ENCODE measurements at places on chromosomes 12 and 14. TPM values are rescaled to one million over a fixed set of nuclear protein-coding genes. Genes with fewer than 3 reads are reported as not detected.

KRT4 gene
- polyA plus RNA-seq, result 0.35 TPM

APOF gene
- polyA plus RNA-seq, result 0.11 TPM

- no peak for DNase-seq
Measured at GRCh38 chr14:103518422-103519042, 4.1 kb downstream of the CKB start.

C12orf75 gene
- 88.2 TPM for polyA plus RNA-seq

DNA sequence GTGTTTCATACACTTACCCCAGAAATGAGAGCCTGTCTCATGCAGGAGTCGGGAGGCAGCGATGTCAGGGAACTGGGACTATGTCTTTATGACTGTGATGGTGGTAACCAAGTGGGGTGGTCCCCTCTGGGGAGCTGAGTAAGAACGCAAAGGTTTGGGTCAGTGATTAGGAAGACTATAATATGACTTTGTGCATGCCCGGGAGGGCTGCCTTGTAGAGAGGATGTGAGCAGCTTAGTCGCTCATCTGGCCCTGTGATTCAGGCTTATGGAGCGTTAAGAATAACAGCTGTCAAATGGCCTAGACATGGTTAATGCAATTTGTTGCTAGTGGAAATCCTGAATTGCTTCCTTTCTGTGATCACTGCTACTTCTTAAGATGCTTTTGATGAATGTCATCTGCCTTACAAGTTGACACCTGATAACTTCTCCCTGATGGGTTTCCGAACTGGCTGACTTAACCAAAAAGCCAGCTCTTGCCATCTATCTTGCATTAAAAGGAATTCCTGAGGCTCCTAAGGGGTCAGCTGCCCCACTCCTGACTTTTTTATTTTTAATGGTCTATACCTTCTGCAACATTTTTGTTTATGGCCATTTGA, 35.4 kb upstream of the AACS start:
- DNase-seq, result no peak

DNA sequence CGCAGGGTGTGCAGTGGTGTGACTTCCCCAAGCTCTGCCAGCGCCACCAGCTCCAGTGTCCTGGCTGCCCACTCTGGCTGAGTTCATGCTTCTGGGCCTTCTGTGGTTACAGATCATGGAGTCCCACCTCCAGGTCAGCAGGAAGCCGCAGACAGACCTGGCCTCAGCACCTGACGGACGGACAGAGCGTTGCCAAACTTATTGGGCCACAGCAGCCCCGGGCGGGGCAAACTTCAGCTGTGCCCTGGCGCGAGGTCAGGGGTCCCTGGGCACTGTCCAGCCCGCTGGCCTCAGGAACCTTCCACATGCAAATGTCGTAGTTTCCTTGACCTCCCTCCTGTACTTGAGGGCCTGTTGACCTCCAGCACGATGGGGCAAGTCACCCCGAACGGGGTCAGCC, 11.2 kb downstream of the GPR132 start:
- DNase-seq, result no peak

- DNase-seq, result no peak
Measured at GRCh38 chr12:115813256-115813655, 464.2 kb downstream of the MED13L start.

NAA30 gene
- polyA plus RNA-seq, result 30.9 TPM

- DNase-seq, result no peak
Measured at GRCh38 chr14:72128629-72129028, 196.4 kb downstream of the RGS6 start.

DNA sequence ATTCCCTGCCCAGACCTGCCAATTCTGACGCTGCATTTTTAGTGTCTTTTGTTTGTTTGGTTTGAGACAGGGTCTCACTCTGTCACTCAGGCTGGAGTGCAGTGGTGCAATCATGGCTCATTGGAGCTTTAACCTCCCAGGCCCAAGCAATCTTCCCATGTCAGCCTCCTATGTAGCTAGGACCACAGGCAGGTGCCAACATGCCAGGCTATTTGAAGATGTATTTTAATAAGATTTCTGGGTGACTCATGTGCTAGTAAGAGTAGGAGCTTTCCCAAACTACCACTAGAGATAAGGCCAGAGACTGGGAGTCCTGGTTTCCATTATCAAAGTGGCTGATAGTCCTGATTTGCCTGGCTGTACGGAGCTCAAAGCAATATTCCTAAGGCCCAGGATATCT, 693.3 kb downstream of the MED13L start:
- DNase-seq, result no peak

DNA sequence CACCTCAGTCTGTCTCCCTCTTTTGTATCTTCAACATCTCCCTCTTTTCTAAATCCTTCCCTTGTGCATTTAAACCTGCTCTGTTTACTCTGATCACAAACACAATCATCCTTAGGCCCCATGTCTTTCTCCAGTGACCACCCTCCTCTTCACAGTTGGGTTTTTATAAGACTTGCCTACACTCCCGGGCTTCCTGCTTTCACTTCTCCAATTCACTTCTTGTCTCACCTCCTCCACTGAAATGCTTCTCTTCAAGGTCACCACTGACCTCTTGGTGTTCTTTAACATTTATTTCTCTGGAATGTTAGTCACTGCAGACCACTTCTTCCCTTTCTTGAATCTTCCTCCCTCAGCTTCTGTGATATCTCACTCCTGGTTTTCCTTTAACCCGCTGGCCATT, 8.7 kb upstream of the SMCO2 start:
- DNase-seq, result no peak

DNA sequence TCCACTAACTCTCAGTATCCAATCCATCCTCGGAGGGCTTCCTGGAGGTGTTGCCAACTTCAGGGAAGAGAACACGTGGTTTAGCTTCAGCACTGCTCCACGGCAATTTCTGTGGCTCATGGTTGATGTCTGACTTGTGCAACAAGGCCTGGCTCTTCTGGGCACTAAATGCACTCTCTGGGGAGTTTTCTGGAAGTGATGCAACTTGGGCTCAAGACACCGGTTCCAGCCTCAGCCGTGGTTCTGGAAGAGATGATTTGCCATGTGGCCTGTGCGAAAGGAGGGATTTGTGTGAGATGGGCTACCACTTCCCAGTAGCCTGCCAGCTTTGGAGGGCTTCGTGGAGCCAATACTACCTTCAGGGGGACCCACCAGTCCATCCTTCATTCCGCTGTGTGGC, 118.6 kb upstream of the RTL1 start:
- no peak for DNase-seq

CMKLR1 gene
- polyA plus RNA-seq, result 4.3 TPM

DNA sequence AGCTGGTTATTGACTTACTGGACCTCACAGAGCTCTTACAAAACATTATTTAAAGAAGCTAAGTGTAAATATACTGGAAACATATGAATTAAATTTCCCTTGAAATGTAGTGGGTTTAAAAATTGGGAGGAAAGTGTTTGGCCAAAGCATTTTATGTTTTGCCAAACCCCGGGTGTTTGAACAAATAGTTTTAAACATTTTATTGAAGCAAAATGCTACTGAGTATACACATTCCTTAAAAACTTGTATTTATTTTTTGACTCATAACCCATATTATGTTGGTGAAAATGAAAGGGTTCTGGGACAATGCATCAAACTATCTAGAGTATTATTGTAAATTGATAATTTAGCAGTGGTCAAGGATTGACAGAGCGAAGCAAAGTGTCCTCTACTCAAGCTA, 1048.5 kb downstream of the SLC6A15 start:
- DNase-seq, result no peak

FAIM2 gene
- 5.9 TPM for polyA plus RNA-seq

KRT85 gene
- not detected for polyA plus RNA-seq

DNA sequence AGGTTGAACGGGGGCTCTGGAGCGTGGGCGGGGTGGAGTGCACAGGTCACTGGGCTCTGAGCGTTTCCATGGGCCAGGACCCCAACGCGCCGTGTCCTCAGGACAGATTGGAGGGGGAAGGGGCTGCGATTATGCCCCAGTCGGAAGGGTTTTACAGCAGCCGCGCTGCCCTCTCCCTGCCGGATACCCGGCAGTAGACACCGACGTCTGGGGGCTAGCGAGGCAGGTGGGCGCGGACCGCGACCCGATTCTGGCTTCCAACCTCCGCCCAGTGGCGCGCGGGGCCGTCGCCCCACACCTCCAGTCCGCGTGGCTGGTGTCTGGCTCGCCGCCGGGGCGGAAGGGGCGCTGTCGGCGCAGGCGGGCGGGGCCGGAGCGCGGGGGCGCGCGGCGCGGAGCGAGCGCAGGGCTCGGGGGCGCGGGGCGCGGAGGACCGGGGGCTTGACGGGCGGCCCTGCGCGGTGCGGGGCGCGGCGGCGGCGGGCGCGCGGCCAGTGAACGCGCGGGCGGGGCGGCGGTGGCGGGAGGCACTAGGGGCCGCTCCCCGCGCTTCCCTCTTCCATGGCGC, 2.4 kb upstream of the KIF26A start:
- no peak for DNase-seq

- DNase-seq, result no peak
Measured at GRCh38 chr14:64815257-64815656, 64.5 kb downstream of the SPTB start.

GRCh38 chr12:92827836-92828431, 101.2 kb downstream of the EEA1 start:
- no peak for DNase-seq

SOAT2 gene
- polyA plus RNA-seq, result 1.4 TPM

DNA sequence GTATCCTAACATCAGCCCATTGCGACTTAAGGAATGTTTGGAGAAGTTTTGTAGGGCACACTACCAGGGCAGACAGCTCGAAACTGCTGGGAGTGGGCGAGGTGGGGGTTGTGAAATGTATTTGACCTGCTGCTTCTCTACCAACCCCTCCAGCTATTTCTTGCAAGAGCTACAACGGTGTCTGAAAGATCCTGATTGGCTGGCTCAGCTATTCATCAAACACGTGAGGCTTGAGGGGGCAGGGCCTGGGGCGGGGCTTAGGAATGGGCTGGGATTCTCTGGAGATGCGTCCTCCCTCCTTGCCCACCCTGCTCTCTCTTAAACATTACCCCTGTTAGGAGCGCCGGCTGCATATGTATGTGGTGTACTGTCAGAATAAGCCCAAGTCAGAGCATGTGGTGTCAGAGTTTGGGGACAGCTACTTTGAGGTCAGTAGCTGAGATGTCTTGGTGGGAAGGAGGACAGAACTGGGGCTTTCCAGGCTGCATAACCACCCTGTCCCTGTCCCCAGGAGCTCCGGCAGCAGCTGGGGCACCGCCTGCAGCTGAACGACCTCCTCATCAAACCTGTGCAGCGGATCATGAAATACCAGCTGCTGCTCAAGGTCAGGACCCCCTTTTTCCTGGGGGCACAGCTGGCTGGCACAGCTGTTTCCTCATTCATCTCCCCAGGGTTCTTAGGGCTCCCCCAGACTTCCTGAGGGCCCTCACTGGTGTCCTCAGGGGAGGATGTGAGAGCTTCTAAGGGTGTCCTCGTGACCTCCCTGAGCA, 3.1 kb downstream of the ARHGEF25 start:
- DNase-seq, result no peak

GRCh38 chr12:22858849-22859570, 234.0 kb downstream of the ETNK1 start:
- no peak for DNase-seq

DNA sequence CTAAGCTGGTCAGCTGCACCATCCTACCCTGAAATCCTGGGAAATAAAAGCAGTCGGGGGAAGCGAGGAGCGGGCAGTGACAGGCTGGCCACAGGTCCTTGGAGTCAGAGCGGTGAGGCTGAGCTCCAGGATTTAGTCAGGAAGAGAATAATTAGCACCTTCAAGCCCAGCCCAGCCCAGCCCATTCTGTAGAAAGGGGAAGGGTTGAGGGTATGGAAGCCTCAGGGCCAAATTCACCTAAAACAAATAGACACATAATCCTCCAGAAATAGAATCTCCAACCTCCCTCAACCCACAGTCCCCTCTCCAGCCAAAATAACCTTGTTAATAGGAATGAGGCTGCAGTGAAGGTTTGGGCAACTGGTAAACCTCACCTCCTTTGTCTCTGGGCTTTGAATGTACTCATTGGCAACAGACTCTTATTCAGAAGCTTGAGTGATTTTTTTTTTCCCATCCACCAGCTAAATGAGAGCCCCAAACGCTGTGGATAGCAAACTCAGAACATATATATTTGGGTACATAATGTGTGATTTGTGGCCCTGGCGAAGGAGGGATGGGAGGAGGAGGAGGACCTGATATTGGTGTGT, 334.1 kb downstream of the DPF3 start:
- no peak for DNase-seq

AICDA gene
- polyA plus RNA-seq, result 0.39 TPM

GRCh38 chr14:69708586-69709560, 58.1 kb upstream of the SRSF5 start:
- no peak for DNase-seq

OR4L1 gene
- polyA plus RNA-seq, result not detected

TSPAN8 gene
- 30.5 TPM for polyA plus RNA-seq

DNA sequence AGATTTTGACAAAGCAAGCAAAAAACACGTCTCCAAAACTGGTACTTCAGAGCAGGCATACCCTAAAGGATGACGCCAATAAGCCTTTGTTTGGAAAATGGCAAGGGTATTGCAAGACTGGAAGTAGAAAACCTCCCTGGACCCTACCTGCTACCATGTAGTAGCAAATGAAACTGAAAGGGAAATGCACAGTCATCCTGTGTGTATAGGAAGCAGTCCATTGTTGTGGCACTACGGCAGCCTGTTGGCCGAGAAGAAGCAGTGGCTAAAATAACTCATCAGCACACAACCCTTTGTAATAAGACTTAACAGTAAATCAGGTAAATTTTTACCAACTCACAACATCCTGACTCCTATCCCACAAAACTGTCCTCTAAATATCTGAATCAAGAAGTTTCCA, 386.4 kb downstream of the RGS6 start:
- no peak for DNase-seq

- DNase-seq, result no peak
Measured at GRCh38 chr12:53739214-53740129, 12.2 kb upstream of the CALCOCO1 start.

DNA sequence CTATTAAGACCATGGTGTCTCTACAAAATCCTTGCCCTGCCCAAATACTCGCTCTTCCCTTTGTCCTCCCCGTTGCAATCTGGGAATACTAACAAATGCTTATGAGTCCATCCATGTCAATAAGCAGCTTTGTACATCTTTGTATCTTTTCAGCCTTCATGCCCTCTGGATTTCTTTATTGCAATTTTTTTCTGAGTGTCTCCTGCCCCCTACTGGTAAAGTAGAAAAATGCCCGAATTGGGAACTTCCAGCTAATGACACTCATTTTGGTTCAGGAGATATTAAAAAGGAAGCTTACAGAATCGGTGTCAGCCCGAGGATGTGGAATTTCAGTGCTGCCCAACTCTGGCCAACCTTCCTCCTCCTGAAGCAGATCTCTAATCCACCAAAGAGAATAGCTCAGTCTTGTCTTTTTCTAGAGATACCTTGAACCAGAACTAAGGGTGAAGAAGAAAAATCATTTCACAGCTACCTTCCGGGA, 46.0 kb downstream of the SH2B3 start:
- no peak for DNase-seq
